ENCODE measurements at places on chromosomes 5 and 9.

GRCh38 chr5:19734776-19735175 is 253.2 kb downstream of the CDH18 start:
- no peak for DNase-seq

DNA sequence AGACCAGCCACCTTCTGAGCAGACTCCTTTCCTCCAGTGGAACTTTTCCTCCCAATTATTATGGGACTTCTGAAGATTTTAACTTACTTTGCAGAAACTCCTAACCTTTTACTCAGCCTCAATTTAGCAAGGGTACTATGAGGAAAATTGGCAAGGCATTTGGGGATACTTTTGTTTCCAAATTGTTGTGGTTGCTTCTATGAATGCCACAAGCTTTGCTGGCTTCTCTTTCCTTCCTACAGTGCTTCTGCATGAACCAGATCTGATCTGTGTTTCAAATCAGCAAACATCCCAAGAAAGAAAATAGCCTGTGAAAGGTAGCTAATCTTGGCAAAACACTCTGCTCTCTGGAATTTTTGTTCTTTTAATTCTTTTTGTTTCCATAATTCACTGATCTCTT is 57.3 kb upstream of the TAF11L2 start:
- DNase-seq, result no peak

- no peak for DNase-seq
Measured at GRCh38 chr5:86411596-86411995, 206.1 kb upstream of the COX7C start.

DNA sequence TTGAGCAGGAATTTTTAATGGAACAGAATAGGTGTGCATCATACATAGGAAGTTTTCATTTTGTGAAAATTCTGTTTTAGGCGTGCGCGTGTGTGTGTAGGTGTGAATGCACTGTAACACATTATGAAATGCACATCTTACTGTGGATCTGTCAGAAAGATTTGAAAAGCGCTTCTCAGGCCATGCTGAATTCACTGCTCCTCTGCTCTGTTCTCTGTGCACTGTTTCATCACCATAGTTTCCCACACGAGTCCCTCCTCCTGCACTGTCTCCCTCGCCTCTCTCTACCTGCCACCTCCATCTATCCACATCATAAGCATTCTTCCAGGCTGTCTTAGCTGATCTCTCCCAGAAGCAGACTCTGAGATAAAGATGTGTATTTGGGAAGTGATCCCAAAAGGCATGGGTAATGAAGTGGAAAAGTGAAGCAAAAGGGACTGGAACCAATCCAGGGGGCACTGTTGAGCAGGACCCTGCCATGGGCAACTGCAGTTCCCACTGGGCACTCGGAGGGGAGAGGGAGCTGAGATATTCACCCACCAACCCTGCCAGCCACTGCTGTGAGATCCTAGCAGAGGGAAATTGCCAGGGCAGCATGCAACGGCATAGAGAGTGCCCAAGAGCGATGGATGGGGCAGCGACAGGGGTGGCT is 65.9 kb downstream of the GABBR2 start:
- no peak for DNase-seq

DNA sequence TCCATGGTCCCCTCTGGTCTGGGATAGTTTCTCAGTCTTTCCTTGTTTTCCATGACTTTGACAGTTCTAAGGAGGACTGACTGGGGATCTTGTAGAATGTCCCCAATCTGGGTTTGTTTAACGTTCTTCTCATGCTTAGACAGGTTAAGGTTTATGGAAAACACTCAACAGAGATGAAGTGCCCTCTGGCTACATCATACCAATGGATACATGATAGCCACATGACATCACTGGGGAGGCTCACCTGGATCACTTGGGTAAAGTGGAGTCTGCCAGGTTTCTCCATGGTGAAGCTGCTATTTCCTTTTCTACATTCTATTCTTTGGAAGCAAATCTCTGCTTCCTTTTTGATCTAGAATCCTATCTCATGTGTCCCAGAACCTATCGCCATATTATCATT is 23.8 kb upstream of the ALDH1B1 start:
- DNase-seq, result no peak

GRCh38 chr9:112145886-112146285 is 29.2 kb downstream of the SUSD1 start:
- DNase-seq, result no peak

DNA sequence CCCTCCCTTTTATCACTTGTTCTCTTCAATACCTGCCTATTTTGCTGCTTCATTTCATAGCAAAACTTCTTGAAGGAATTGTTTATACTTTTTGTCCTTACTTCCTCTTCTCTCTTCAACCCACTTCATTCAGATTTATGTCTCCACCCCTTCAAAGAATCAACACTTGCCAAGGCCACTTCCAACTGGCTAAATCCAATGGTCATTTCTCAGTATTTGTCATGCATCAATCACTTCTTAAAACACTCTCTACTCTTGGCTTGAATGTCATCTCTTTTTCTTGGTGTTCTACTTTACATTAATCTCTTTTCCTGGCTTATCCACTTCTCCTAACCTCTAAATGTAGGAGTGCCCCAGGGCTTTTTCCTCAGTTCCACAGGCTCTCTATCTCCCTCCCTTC is 8.3 kb upstream of the FCHO2 start:
- DNase-seq, result no peak

DNA sequence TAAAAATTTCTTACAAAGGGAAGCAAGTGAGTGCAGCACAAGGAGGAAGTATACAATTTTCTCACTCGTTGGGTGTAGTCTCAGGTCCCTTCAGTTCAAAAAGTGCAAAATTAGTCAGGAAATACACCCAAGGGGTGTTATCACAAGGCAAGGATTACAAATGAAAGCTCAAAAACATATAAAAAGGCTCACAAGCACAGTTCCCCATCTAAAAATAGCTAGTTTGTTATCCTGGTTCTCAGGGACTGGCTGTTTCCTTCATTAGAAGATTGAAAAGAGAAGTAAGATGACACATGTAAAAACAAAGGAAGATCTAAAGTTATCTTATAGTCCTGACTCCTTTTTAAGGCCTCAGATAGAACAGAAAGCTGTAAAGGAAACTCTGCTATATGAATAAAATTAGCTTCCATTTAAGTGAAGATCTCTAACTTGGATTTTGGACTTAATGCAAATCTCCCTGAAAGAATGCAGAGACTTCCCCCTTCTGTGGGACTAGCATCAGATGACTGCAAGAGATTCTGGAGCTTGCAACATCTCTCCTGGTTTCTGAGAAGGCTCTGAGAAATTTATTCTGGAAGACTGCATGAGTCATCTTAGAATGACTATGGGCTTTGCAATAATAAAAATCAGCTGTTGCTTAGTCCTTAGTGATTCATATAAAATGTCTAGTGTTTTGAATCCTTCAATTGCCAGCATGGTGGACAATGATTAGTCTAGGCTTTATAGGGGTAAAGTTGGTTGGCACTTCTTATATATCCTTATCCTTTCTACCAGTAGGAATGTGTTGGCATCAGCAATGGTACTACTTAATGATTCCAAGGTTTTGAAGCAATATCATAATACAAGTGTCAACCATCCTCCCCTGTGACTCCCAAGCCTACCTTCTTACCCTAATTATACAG is 25.4 kb downstream of the DAB2 start:
- no peak for DNase-seq

GRCh38 chr5:151620461-151620840 is 29.3 kb upstream of the FAT2 start:
- no peak for DNase-seq

DNA sequence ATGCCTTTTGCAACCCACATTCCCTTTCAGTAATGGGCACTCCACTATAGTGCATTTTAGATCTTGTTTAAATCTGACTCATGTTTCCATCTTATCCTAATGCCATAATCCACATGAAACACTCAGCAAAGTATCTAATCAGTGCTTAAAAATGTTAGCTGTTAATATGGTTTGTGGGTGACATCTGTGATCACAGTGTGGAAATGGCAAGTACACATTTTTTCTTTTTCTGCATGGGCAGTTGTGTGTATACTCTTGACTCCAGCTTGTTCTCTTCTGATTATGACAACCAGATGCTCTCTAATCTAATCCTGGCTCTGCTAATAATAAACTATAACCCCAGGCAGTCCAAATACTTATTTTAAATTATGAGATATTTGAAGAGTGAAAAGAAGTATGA is 103.3 kb downstream of the EDIL3 start:
- no peak for DNase-seq

GRCh38 chr5:1175015-1175414 is 26.4 kb upstream of the SLC6A19 start:
- no peak for DNase-seq

GRCh38 chr9:134689321-134690181 is 47.9 kb downstream of the COL5A1 start:
- DNase-seq, result no peak

DNA sequence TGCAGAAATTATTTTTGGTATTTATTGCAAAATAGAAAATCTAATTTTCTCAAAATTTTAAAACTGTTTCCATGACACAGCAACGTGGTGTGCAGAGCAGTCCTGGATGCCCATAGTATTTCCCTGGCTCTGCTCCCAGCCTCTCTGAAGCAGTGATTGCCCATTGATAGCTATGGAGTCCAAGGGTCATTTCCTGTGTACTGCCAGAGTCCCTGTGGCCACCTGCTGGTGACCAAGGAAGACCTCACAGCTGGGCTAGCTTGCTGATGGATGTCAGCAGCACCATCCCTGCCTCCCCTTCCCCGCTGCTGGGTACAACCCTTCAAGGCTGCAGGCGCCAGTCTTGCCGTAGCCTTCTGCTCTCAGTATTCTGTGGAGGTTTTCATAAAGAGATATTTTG is 184.1 kb downstream of the DIRAS2 start:
- DNase-seq, result peak; percentile 19

- no peak for DNase-seq
Measured at GRCh38 chr5:148445578-148445977, 61.8 kb downstream of the FBXO38 start.

DNA sequence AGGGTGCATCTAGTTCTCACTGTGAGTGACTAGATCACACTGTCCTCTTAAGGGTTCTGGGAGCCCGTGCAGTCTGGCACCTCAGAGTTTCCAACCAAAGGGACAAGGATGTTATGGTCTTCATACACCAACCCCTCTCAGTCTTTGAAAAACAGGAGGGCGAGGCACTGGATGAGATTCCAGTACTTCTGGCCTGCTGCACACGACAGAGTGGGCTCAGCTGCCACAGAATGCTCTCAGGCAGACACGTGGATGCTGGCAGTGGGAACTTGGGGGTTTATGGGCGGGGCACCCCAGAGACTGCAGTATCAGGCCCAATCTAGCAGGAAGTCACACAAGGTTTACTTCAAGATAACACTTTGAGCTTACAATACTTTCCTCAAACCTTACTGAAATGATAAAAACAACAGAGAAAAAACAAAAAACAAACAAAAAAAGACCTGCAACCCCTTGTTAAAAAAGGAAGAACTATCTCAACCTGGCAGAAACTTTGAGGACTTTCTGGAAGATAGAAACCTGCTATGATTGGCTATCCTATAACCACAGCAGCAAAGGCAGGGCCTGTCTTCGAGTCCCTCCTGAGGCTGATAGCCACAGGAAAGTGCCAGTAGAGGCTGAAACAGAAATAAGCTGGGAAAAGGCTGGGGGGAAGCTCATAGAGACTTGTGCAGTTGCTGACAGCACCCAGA is 28.3 kb upstream of the TGFBR1 start:
- DNase-seq, result no peak

DNA sequence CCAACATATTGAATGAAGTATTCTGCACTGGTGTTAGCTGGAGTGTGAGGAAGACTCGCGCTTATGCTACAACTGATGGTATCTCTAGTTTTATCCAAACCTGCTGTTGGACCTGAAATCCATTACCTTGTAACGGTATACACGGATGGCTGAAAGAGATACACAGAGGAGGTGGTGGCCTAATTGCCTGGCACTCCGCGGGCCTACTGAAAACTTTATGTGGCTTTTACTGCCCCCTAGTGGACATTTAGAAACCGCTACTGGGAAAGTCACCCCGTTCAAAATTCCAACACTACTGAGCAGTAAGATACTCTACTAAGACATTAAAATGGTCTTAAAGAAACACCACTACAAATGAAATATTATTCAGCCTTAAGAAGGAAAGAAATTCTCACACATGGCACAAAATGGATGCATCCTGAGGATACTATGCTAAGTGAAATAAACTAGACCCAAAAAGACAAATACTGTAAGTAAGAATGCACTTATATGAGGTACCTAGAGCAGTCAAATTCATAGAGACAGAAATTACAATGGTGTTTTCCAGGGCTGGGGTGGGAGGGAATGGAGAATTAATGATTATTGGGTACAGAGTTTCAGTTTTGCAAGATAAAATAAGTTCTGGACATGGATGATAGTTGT is 100.4 kb downstream of the TTLL11 start:
- peak; percentile 77 for DNase-seq

DNA sequence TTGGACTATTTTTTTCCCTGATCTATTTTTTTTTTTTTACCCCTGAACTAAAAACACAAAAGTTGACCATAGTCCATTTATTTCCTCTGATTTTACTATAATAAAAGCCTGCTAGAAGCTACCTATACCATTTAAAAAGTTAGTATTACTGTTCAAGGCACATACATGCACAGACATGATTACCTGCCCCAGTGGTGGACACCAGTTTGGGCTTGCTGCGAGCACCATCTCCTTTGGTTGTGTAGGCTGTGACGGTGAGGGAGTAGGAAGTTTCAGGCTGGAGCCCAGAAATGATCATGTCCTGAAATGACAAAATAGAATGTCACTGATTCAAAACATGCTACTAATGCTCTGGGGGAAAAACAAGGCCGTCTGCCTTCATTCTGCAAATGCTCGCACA is 693.1 kb upstream of the DMAC1 start:
- no peak for DNase-seq

GRCh38 chr5:143126174-143127019 is 277.1 kb downstream of the NR3C1 start:
- no peak for DNase-seq

- DNase-seq, result no peak
Measured at GRCh38 chr5:171462928-171463861, 43.7 kb downstream of the FGF18 start.

DNA sequence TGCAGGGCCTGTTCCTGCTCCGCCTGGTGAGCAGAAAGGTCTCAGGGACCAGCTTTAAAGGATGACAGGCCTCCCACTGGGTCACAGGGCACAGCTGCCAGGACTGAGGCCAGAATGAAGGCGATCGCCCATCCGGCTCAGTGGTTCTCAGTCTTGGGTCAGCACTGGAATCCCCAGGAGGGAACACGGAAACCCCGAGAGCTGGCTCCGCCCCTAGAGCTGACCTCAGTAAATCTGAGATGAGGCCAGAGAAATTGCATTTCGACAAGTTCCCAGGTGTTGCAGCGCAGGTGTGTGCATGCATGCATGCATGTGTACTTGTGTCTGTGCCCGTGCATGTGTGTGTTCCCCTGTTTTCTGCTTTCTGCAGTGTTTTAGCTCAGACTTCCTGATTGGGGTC is 47.2 kb upstream of the KCNMB1 start:
- DNase-seq, result no peak

DNA sequence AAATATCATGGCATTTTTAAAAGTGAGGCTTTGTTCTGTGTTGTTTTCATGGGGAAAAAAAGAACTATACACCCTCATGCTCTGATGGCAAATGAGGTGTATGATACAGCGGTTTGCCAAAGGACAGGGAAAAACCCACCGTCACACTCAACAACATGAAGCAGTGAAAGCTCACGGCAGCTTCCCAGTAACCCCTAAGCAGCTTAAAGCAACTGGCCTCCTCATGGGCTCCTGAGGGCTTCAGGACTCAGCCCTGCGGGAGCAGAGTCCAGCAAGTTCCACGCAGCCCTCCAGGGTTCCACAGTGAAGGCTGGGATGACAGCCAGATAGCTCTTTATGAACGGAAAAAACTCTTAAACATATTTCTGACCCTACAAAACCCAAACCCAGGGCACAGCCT is 12.9 kb downstream of the BARHL1 start:
- DNase-seq, result no peak
